ENCODE measurements at places on chromosomes 7 and 10.

- no peak for DNase-seq
These were observed 30.8 kb downstream of the LRRC17 start for GRCh38 chr7:102943423-102944169.

DNA sequence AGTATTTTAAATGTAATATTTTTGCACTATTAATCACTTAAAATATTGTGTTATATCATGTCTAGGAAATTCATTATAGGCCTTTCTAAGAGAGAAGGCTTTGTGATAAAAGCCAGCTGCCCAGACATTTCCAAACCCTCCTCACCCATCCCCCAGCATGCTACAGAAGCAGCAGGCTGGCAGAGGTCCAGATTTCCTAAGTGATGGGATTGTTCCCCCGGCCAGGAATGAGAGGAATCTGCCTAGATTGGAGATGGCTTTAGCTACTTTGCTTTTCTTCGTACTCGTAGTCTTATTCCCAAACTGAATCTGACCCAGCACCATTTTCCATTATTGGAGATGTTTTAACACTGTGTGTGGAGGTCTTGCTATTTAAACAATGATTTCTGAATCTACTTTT is 29.4 kb downstream of the CDK14 start:
- peak; percentile 54 for DNase-seq

GRCh38 chr10:31864834-31865518 is 63.7 kb downstream of the ARHGAP12 start:
- peak; percentile 61 for DNase-seq

GRCh38 chr7:110084181-110084807 is 1006.6 kb upstream of the LRRN3 start:
- no peak for DNase-seq

DNA sequence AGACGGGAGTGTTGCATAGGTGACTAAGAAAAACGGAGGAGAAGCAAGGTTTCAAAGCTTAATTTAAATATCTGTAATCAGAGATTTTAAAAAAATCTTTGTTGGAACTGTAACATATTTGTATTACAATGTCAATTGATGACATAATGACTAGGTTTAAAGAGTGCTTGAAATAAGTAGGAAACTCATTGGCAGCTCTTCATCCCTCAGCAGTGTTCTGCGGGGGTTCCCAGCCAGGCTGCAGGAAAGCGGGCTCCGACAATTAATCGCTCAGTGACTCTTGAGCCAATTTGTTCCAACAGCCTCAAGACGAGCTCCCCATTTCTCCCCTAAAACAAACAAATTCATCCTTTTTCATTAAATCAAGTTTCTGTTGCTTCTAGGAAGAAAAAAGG is 22.6 kb downstream of the CPXM2 start:
- no peak for DNase-seq

GRCh38 chr7:158957510-158957906 is 101.2 kb downstream of the DYNC2I1 start:
- no peak for DNase-seq

GRCh38 chr7:34727464-34727995 is 69.5 kb downstream of the NPSR1 start:
- no peak for DNase-seq

GRCh38 chr7:15684111-15684800 is 2.2 kb downstream of the MEOX2 start:
- DNase-seq = no peak

DNA sequence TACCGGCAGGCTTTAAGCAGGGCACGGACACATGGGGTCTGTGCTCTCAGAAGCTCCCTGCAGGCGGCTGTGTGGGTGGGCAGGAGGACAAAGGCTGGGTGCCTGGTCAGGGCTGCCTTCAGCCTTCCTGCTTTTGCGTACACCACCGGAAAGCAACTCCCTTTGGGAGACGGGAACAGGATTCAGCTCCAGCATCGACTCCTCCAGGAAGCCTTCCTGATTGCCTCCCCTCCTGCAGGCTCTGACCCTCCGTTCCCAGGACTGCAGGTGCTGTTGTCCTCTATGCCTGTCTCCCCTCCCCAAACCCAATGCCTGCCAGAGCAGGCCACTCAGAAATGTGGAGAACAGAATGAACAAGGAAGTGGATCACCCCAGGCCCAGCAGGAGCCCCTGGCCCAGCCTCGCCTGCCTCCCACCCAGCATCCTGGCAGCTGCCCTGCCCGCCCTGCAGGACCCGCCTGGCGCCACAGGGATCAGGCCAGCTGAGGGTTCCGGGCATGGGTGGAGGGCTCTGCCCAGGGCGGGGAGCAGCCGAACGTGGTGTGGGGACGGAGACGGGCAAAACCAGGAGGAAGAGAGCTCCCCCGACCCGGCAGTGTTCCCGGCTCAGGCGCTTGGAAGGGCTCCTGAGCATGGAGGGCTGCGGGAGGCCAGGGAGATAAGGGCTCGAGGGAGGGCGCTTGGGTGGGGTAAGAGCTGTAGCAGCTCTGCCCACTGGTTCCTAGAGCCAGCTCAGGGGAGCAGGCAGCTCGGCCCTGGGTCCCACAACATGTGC is 6.2 kb upstream of the ELN start:
- DNase-seq = no peak

GRCh38 chr7:79495544-79496272 is 42.2 kb upstream of the MAGI2 start:
- DNase-seq = peak; percentile 11

DNA sequence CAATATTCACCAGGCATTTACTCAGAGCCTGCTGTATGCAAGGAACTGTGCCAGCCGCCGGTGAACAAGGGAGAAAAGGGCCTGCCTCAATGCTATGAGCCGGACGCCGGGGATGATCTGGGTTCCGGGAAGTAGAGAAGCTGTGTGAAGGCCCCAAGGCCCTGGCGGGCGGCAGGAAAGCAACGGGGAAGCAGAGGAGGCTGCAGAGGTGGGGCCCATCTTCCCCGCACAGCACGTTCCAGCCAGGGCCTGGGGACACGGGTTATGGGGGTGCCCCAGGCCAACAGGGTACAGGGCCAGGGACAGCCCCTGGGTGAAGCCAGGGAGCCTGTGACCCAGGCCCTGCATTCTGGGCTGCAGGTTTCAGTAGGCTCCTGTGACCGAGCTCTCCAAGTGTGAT is 179.3 kb downstream of the MAD1L1 start:
- no peak for DNase-seq

DNA sequence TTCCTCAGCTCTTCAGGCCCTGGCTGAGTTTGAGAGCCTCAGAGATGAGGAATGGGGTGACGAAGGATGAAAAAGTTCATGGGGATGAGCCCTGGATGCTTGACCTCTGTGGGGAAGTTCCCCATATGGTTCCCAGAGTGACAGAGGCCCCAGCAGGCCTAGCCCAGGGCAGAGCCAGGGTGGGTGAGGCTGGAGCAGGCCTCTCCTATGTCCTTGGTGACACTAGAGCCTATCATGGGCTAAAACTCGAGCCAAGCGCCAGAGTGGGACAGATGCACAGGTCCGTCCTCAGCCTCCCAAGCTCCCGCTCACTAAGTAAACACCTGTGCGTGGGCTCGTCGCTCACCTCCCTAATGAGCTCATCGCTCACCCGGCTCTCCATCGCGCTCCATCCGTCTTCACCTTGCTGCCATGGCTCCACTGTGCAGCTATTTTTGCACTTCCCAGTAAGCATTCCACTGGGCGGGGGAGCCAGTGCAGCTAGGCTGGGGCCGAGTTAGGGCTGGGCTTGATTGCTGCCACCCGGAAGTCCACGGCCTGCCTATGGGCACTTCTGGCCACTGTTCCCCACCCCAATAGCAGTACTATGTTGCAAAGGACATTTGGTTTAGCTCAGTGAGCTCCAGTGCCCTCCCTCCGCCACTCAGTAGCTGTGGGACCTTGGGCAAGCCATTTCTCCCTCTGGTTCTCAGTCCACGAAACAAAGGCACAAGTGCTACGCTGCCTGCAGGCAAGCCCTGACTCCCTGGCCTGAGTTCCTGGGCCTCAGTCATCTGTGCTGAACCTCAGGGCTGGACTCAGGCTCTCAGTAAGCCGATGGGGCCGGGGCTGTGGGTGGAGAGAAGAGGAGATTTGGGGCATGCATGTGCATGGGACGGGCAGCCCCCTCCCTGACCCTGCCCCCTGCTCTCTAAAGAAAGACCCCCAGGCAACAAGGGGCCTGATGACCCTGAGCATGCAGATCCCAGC is 117.3 kb upstream of the PCBD1 start:
- DNase-seq = no peak

Data from RPMI7951 (cell line).